ENCODE measurements at places on chromosomes 11 and 22.

- no peak for DNase-seq
Observed at GRCh38 chr11:88231894-88232482, 56.7 kb upstream of the RAB38 start.

DNA sequence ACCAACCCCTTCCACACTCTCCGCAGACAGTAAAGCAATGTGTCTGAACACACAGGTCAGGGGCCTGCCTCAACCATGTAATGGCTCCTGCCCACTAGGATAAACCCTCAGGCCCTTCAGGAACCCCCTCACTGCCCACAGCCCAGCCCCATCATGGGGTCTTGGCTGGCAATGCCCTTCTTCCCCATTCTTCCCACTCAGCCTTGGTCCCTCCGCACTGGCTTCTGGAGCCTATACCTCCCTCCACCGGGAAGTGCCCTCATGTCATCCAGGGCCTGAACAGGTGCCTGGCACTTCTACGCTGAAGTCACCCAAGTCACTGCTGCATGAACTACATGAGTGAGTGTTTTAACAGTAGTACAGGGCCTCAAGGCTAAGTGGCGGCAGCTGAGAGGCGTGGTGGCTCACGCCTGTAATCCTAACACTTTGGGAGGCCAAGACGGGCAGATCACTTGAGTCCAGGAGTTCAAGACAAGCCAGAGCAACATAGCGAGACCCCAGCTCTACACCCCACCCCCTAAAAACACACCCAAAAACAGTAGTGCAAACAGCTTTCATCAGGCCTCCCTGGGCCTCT is 74.8 kb upstream of the PITPNB start:
- no peak for DNase-seq

GRCh38 chr11:12687740-12688139 is 13.5 kb downstream of the TEAD1 start:
- no peak for DNase-seq

GRCh38 chr11:112306230-112306629 is 45.6 kb upstream of the PLET1 start:
- DNase-seq, result no peak

DNA sequence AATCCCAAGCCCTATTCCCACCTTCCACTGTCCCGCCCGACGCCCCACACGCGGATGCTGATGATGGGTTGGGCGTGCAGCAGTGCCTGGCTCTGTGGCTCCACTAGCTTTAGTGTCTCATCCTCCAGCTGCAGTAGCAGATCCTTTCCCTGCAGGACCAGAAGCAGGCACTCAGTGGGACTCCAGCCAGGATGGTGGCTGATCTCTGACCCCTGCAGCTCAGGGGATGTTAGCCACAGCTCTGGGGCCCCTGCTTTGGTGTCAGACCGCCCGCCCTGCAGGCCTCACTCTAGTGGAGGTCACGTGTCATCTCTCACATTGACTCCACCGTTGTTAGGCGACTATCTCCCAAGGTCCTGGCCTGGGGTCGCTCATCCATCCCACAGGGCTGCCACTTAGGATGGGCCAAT is 11.8 kb downstream of the SMPD1 start:
- DNase-seq, result no peak

DNA sequence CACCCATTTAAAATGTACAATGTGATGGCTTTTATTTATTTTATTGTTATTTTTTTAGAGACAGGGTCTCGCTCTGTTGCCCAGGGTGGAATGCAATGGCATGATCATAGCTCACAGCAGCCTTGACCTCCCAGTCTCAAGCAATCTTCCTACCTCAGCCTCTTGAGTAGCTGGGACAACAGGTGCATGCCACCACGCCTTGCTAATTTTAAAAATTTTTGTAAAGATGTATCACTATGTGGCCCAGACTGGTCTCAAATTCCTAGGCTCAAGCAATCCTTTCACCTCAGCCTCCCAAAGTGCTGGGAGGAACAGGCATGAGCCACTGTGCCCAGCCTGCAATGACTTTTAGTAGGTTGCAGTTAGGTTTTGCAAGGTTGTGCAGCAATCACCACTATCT is 14.3 kb downstream of the CLDN5 start:
- no peak for DNase-seq

DNA sequence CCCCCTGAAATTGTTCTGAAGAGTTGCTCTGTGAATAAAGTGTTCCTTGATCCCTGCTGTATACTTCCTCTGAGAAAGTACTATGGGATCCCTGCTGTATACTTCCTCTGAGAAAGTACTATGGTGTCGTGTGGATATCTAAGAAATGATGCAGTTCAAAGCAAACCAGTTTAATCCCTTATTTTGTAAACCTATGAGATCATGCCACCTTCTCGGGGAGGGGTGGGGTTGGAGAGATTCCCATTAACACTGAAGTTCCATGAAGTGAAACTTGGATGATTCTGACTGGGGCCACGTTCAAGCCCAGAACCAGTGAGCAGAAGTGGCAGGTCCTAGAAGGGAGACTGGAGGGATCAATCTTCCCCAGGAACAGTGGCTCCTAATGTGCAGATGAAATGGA is 13.0 kb upstream of the TP53AIP1 start:
- no peak for DNase-seq

- DNase-seq, result no peak
Observed at GRCh38 chr11:113994077-113994954, 19.4 kb downstream of the HTR3A start.

- no peak for DNase-seq
Observed at GRCh38 chr22:18905540-18906409, at the start of gene DGCR6. TSS of gene DGCR6 (plus strand) at chr22:18906320. CDS start at chr22:18906375, 55 bp downstream.

DNA sequence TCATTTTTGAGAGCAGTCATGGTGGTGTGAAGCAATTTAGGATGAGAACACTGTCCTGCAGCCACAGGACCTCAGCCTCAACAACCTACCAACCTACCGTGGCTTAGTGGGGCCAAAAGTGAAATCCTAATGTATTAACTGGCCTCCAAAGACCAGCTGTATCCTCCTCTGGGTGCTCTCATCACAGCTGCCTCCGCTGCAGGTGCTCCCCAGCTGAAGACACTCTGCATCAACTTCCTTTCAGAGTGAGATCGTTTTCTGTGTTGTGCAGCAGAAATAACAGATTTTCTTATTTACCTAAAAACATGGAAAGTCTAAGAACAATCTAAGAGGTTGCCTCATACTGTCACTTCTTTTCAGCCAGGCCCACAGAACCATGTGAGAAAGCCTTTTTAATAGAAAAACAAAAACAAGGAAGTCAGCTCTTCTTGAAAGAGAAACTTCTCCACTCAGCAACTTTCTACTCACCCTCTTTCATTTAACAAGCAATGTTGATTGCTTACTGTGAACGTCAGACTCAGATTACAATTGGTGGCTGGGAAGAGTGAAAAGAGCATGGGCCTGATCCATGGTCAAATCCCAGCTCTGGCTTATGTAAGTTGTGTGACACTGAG is 136.1 kb downstream of the TENM4 start:
- no peak for DNase-seq

- no peak for DNase-seq
Observed at GRCh38 chr11:27718863-27719545, 18.7 kb upstream of the BDNF start.

GRCh38 chr22:21047730-21048129 is 2.0 kb downstream of the LRRC74B start:
- no peak for DNase-seq

GRCh38 chr11:3781423-3781822 is 15.9 kb downstream of the NUP98 start:
- no peak for DNase-seq

GRCh38 chr11:125464666-125465065 is 31.4 kb downstream of the FEZ1 start:
- DNase-seq, result no peak

DNA sequence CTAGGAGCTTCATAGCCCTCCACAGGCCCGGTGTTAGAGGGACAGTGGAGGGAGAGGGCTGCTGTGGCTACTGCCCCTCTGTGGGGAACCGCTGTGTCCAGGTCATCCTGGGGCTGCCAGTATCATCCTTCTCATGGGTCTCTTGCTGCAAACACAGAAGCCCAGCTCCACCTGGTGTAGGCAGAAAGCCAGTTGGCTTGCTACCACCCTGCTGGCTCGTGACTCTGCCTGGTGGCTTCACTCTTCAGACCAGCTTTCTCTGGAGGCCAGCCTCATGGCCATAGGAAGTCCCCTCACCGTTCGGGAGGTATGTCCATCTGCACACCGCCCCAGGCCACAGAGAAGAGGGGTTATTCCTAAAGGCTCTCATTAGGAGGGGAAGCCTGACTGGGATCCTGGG is 19.4 kb upstream of the SUSD2 start:
- no peak for DNase-seq

- no peak for DNase-seq
Observed at GRCh38 chr11:27247660-27248059, 115.4 kb downstream of the CCDC34 start.

- DNase-seq, result no peak
Observed at GRCh38 chr11:128653801-128654231, 40.1 kb upstream of the FLI1 start.

DNA sequence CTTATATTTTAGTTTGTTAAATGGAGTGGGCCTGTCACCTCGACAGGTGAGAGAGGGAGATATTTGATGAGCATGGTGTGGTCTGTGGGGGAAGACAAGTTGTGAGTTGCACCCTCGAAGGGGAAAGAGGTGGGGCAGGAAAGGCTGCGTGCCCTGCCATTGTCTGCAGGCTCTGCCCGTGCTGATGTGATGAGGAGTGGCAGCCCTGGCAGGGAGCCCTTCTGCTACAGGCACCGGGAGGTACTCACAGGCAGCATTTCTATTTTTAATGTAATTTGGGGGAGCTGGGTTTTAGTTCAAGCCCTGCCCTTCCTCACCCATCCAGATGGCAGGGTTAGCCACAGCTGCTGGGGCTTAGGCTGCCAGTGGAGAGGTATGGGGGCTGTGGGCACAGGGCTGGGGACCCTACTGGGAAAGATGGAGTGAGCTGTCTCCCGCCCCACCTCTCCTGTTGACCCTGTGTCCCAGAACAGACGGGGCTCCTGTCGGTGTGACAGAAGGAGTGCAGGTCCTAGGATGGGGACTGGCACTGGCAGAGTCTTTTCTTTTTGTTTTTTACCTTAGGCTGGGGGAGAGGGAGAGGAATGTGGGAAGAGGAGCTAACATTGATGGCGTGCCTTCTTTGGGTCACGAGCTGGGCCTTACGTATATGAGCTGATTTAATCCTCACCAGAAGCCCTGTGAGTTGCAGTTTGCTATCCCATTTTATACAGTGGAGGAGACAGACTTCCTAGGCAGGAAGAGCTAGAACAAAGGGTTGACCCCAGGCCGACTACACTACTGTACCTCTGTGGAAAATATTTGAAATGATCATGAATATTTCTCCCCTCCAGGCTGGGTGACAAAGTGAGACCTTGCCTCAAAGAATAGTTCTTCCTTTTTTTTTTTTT is 51.6 kb downstream of the CEP164 start:
- DNase-seq, result no peak

DNA sequence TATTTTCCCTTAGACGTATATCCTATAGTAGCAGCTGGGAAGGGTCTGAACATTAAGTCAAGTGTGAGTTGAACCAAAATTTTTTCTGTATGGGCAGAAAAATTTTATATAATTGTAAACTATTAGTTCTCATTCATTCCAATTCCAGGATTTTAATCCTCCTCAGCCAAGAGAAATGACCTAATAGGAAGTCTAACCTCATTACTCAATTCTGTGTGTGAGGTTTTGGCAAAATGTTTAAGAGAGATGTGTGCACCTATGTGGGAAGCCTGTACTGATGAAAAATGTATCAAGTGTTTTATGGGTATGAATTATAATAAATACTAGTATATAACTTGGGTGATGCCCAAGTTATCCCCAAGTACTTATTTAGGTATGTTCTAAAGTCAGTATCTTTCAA is 311.6 kb upstream of the PITPNB start:
- DNase-seq, result no peak

DNA sequence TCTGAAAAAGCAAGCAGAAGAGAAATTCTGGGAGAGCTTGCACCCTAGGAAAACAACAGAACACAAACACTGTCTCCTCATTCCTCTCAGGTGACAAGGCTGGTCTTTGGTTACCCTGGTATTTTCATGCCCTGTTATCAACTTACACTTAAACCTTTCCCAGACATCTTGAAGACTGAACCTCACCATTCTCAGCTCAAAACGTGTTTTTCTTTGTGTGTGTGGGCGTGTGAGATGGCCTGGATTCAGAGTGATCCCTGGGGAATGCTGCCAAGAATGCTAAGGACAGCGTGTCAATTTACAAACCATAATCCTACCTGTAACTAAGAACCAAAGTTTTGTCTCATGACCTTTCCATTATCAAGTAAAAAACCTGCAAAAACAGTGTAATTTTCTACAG is 33.3 kb downstream of the ELF5 start:
- no peak for DNase-seq

DNA sequence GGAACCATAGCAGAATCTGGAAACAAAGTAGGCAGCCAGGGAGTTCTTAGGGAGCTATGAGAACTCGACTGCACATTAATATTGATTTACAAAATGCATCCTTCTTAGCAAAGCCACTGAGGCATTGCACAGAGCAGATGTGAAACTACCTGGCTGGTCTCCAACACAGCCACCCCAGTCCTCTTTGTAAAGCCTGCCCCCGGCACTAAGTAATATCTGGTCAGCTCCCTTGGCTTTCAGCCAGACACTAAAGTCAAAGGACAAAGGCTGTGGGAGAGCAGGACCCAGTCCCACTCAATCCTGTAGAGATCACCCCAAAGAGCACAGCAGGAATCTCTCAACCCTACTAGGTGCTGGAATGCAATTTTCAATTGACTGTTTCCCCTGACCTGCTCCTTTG is 12.8 kb downstream of the XRRA1 start:
- DNase-seq, result no peak

GRCh38 chr11:28618416-28618815 is 510.2 kb downstream of the METTL15 start:
- DNase-seq, result no peak

DNA sequence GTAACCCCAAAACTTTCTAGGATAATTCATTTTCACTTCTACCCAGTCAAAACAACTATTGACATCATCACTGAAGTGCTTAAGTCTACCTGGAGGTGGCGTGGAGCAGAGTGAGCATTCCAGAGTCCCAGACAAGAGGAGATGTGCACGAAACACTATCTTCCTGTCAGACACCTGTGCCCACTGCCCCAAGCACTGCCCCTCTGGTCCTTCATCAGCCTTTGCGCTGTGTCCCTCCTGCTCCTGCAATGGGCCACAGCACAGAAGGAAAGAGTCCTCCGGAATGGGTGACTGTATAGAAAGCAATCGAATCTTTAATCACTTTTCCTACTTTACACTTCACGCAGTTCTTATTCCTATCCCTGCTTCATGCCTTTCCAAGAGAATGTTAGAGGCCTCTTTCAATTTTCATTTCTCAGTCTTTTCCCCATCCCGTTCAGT is 512 bp upstream of the GRIA4 start:
- DNase-seq, result no peak
